Activated T-cell treated with anti-CD3 and anti-CD28 coated beads, Interleukin-2, amount 50 U/mL, for 48 hours (primary cell): ENCODE measurements at places on chromosomes 12 and 14.

DNA sequence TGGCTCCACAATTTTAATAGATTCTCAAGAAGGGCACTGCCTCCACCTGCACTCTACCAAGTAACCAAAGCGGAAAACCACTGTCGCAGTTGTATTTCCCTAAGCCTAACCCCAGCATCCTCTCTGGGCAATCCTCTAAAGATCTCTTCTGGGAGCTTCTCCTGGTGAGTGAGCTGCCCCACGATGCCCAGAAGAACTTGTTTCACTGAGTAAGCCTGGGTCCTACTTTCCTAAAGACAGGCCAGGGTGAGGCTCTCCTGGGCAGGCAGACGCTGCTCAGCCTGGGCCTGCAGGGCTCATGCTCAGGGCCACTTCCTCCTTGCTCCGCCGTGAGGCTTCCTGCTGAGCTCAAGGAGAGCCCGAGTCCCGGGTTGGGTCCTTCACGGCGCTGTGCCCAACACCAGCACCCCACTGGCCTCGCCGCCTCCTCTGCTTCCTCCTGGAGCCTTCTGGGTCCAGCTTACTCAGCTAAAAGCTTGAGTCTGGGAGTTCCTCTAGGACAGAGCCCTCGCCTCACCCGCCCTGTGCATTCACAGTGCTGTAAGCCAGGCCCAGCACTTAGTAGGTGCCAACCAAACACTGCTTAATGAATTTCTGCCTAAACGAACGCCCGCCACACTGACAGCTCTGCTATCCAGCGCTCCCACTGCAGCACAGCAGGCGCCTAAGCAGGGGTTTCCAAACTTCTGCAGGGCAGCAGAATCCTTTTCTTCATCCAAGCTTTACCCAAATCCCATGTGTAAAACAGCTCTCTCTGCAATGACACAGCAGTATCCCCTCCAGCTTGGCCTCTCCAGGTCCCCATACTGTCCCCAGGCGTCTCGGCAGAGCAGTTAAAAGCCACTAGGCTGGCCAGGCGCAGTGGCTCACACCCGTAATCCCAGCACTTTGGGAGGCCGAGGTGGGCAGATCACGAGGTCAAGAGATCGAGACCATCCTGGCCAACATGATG lies 5.7 kb downstream of the RAB35 start:
- peak; percentile 70 for DNase-seq

- DNase-seq, result no peak
Observed at GRCh38 chr12:98229540-98229924, 285.9 kb upstream of the TMPO start.

- peak; percentile 54 for DNase-seq
Observed at GRCh38 chr14:77059276-77059915, 30.9 kb upstream of the IRF2BPL start.

DNA sequence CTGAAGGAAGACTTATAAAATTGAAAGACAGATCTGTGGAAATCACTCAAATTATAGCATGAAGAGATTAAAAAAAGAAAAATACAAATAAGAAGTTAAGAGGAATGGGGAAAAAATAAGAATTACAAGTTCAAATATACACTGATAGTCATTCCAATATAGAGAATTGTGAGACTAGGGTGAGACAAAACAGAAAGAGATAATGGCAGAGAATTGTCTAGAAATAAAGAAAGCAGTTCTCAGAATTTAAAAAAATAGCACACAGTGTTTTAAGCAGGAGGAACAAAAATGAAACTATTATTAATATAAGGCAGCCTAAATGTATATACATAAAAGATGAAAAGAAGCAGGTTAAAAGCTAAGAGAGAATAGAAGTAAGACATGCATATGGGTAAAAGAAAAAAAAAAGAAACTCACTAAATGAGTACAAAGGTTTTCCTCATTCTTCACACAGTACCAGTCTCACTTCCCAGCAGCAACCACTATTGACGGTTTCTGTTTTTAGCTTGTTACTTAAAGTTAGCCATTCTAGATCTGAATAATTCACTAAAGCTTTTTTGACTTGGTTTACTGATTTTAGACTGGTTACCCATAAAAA lies 31.1 kb downstream of the SLC38A4 start:
- DNase-seq, result no peak

DNA sequence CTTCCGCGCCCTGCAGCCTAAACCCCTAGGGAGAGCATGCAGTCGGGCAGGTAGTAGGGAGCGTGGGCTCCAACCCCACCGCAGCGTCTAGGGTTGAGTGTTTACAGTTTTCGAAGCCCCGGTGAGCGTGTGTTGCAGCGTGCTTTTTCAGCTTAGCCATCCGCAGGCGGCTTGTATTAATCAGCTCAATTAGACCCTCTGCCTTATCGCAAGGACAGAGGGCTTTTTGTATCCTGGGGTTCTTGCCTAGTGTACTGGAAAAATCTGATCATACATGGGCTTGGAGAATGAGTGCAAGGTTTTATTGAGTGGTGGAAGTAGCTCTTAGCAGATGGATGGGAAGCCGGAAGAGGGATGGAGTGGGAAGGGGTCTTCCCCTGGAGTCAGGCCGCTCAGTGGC lies 44.4 kb upstream of the GNG2 start:
- DNase-seq, result no peak

GRCh38 chr12:49014547-49014946 lies 4.0 kb downstream of the PRKAG1 start:
- no peak for DNase-seq
